H7 (cell line): ENCODE measurements at places on chromosomes 6 and 20. TPM values are rescaled to one million over a fixed set of nuclear protein-coding genes. Genes with fewer than 3 reads are reported as not detected.

DNA sequence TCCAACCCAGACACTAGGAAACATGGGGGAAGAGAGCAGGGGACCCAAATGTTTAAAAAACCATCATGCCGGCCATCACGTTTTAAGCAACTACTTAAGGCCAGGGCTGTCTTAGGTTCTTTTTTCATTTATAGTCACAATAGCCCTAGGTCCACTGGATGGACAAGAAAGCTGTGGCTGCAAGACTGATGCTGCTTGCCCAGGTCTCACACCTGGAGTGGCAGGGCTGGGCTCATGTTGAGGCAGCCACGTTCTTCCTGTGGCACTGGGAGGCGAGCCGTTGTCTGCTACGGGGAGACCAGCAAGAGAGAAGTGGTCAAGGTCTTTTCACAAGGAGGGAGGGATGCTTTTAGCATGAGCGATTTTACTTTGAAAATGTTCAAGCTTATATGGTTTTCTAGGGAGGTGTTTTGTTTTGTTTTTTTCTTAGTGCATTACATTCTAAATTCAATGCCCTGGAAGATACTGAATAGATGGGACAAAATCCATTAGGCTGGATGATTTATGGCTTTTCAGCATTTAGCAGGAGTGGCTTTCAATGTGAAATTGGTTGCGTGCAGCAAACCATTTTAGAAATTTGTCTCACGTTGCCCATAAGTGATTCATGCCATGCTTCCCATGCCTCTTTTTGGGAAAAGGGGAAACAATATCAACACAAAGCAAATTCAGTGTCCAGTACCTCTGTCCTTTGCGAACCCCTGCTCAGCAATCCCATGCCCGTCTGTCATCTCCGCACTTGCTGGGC is 106.6 kb upstream of the SNX9 start:
- DNase-seq, result no peak

DNA sequence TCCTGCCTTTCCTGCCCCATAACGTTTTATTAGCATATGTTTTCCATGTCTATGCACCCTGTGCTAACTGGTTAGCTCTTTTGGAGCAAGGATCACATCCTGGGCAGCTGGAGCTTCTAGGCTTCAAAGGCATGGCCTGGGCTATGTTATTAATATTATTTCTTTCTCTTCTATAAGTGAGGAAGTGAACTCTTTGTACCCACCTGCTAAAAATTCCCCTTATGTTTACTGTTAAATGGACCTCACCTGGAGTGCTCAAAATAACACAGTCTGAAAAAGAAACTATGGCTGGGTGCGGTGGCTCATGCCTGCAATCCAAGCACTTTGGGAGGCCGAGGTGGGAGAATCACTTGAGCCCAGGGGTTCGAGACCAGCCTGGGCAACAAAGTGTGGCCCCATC is 97.8 kb downstream of the TNFAIP3 start:
- no peak for DNase-seq

MUC22 gene
- not detected in 2 replicates for total RNA-seq

MYB gene
- 0.94 and 1.8 TPM in 2 replicates for total RNA-seq

GRCh38 chr20:50093240-50093639 is 19.7 kb downstream of the UBE2V1 start:
- no peak for DNase-seq

GRCh38 chr20:52500157-52500556 is 308.6 kb upstream of the ZFP64 start:
- DNase-seq, result no peak

DNA sequence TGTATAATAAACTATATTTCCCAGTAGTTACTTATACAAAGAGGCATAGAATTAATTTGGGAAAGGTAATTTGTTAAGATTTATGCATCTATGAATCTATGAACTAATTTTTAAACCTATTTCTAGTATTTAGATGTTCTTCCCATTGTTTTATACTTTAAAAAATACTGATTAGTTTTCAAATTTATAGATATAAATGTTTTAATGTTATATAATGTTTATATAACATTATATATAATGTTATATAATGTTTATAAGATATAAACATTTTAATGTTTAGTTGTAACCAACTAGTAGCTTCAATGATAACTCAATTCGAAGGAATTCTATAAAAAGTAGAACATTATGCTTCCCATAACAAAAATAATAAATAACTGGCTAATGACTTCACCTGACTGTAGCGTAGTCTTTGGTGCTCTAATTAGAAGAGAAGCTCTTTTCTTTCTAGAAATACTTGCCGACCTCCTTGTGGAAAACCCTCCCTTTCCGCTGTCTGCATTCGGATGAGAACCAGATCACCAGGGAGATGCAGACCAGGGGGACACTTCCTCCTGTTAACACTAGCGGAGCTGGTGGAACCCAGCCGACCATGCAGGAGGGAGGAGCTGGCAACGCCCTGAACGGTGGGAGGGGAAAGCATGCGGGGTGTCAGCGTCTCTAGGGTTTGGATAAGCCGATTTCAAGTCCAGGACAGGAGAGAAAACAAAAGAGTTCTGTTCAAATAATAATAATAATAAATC is 158.4 kb downstream of the OR2B2 start:
- DNase-seq, result peak; percentile 76

DNA sequence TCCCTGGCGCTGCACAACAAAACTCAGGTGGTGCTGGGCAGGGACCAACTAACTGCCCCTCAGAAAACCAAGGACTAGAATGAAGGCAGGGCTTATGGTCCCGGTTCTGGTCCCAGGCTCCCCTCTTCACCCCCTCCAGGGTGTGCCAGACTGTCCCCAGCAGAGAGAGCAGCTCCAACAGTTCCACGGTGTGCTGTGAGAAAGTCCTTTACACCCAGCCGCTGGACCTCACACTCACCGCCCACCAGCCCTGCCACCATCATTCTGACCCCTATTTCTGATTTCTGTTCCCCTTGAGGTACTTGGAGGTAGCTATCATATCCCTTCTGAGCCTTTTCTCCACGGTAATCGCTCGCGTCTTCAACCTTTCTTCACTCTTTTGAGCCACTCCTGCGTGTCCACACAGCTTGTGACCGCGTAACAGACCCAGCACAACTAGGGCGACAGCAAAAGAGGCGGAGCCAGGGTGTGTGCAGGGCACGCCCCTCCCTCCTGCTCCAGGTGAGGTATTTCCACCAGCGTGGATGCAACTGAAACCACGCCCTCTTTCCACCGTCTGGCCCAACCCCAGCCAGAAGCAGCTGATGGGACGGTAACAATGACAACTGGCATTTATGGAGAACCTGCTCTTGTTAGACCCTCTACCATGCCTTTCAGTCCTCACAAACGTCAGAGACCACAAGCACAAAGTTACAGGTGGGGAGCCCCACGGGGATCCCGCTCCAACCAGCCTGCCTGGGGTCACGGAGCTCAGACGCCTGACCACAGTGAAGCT is 2.3 kb downstream of the PXDC1 start:
- DNase-seq, result no peak

DNA sequence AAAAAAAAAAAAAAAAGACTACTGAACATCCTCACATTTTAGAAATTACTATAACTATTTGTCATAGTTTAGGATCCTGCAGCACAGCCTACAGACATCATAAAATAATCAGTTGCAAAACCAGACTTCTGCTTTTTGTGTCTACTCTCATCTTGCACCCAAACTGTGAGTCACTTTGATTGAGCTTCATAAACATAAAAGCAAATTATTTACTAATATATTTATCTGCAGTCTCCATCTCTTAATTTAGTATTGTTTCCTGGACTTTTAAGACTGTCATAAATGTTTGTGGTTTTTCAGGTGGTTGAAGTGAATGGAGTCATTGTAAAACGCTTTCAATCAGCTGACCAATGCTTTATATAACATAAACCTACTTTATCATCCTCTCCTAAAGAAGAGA is 14.8 kb upstream of the CALHM6 start:
- no peak for DNase-seq

SPAG4 gene
- total RNA-seq, result 6.1 and 8.0 TPM in 2 replicates

- no peak for DNase-seq
Observed at GRCh38 chr6:36099869-36100483, 30.3 kb upstream of the MAPK13 start.

DNA sequence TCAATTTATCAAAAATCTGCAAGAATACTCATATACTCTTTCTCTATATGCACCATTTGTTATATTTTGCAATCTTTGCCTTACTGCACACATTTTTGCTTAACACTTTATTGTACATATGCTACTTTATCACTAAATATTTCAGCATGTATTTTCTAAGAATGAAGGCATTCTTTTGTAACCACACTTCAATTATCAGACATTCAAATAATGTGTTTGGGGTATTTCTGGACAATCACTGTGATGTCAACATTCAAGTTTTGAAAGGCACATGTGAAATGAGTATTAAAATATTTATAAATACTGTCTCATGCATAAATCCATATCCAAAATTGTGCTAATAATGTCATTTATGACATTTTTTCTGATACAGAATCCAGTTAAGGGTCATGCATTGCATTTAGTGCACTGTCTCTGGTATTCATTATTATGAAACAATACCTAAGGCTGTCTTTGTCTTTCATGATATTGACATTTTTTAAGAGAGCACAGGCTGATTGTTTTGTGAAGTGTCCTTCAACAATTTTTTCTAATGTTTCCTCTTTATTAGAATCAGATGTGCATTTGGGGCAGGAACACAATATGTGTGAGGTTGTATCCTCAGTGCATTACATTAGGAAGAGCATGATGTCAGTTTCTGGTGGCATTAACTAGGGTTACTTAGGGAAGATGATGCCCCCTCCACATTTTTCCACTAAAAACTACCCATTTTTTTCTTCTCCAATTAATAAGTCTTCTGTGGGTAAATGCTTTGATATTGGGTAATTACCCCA is 105.7 kb downstream of the MTFR2 start:
- DNase-seq, result no peak

DNA sequence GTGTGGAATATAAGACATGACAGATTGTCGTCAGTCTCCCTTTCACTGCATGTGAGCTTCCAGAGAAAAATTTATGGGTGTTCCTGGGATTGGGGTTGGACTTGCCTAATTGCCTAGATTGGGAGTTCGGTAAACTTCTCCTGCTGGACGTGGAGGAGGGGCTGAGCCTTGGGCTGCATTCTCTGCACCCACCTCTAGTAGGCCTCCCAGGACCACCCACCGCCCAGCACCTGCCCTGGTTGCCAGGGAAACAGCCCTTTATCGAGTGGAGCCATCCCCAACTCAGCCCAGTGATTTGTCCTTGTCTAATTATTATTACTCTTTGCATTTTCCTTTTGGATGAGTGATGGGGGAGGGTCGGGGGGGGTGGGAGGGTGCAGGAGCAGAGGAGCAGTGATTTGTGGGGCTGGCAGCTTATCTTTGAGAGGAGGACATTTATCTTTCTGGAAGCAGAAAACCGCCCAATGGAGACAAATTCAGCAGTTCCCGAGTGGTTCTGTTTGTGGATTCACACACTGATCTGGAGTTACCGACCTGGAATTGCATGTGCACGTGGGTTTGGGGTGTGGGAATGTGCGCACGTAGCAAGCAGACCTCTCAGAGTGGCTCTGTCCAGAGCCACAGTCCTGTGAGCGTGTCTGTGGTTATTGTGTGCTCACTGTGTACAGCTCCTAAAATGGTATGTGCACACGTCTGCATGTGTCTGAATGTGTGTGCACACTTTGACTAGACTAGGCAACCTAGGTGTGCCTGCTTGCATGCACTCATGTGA is 104.5 kb downstream of the DHX35 start:
- peak; percentile 90 for DNase-seq

DNA sequence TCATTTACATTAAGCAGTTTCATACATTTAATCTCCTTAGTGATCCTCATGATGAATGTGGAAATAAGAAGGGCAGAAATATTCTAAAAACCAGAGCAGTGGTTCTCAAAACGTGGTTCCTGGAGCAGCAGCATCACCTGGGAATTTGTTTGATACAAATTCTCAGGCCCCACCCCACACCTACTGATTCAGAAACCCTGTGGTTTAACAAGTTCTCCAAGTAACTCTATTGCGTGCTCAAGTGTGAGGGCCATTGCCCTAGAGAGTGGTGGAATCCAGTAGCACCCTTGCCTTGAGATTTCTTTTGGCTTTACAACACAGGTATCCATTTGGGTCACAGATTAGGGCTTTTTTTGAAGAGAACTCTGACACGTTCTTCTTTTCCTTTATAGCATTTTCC is 354.6 kb upstream of the FLRT3 start:
- DNase-seq, result no peak

ZC2HC1B gene
- not detected in 2 replicates for total RNA-seq

BNIP5 gene
- not detected in 2 replicates for total RNA-seq

DNA sequence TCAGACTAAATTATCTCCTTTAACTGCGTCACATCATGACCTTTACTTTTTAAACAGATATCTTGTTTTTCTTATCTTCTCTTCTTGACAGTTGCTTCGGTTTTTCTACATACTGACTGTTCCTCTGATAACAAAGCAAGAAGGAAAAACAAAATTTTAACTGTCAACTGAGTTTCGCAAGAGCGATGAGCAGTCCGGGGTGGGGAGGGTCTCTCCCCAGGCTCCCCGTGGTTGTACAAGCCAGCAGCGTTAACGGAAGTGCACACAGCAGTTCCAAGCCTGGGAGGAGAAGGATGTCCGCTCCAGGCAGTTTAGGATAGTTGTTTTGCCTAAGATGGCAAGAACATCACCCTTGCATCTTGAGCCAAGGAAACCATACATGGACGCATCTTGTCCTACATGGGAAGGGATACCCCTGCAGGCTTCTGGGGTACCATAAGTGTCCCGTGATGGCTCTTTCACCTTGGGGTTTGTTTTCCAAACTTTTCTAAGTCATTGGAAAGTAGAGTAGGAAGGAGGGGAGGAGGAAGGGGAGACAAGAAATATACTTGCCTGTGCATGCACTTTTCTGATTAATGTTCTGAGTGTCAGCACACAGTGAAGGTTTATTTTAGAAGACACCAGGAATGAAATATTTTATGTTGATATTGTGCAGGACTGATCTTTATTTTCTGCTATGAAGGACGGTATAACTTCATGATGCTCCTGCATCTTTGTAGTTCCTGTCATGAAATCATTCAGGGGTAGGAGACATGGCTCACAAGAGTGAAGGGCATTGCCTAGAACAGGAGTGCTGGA is 20.8 kb downstream of the SLC24A3 start:
- DNase-seq, result no peak

DNA sequence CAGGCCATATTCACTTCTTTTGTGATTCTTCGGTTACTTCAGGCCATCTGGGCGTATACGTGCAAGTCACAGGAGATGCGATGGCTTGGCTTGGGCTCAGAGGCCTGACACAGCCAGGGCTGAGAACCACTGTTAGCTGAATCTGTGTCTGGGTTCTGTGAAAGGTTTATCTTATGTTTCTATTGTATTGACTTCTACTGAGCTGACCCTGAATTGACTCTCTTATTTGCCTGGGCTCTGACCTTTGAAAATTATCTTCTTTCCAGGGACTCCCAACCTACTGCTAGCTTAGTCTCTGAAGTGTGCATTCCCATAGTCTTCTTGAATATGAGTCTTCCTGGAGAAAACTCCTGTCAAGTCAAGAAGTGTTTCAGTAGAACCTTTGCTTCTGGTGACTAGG is 226.4 kb upstream of the SOX4 start:
- DNase-seq, result no peak

DNA sequence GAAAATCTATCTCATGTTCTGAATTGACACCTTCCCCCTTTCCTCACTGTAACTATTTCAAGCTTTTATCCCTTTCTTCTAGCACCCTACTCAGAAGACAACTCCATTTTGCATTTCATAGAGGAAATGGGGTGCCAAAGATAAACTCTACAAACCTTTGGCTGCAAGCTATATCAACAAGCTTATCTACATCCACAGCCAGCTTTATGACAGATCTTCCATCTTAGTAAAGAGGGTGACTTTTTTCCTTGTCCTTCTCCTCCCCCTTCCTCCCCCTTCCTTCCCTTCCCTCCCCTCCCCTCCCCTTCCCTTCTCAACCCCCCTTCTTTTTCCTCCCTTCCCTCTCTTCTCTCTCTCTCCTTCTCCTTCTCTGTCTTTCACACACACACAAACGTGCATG is 58.0 kb upstream of the OLIG3 start:
- DNase-seq, result no peak

HSPA1L gene
- total RNA-seq, result 0.15 and 0.55 TPM in 2 replicates
